Right cardiac atrium (tissue), 5 donors: ENCODE measurements at places on chromosomes 12 and 14.
A peak's percentile ranks its signal among the peaks of the same experiment; 100 is the strongest.

DNA sequence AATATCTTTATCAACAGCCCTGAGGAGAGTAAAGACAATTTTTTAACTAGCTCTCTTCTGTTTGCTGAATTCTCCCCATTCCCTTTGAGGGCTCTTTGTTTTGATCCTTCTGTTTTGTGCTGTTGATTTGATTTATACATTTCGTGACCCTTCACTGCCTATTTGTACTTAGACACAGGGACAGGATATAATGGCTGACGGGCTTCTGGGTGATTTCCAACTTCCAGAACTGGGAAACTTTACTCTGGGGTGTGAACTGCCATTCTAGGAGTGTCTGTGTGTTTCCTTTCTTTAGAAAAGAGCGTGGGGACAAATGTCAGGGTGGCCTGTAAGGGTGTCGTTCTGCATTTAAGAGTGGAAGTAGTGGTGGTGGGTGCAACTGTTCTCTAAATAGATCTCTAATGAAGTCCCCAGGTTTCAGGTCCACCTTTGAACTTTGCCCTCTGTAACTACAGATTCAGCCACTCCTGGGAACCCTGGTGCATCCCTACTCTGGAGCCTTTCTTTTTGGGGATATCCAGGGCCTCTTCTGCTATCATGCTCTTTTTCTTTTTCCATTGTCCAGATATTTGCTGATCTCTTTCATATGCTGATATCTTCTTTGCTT, 22.3 kb upstream of the SSPN start:
- no peak for DNase-seq

DNA sequence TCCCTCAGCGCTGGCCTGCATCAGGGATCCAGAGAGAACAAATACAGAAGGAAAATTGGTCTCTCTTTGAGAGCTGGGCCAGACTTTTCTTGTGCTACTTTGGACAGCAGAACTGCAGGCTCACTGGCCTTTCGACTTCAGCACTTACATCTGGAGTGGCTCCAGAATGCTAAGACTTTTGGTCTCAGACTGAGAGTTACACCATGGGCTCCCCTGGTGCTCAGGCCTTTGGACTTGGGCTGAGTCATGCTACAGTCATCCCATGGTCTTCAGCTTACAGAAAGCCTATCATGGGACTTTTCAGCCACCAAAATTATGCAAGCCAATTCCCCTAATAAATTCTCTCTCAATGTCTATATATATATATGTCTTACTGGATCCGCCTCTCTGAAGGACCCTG, 9.0 kb upstream of the CD163 start:
- DNase-seq, result no peak

GRCh38 chr14:100528962-100529560, 58.2 kb downstream of the BEGAIN start:
- DNase-seq, result peak; percentile 11

- DNase-seq, result no peak
These were observed 6.5 kb downstream of the TAS2R19 start for GRCh38 chr12:11015775-11016430.

DNA sequence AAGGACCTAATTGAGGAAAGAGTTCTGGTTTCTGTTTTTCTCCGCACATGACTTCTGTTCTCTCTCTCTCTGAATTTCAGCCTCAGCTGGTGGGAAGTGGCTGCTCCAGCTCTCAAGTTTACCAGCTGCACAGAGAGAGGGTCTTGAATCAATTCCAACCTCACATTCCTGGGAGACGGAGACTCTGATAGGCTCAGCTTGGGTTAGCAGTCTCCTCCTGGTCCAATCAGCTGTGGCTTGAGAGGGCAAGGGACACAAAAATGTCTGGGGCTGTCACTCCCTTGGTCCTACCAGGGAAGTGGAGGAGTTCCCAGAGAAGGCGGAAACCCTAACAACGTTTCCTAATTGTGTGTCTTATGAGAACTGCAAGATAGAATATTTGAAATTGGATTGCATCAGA, 7.0 kb downstream of the CCDC63 start:
- DNase-seq, result no peak

DNA sequence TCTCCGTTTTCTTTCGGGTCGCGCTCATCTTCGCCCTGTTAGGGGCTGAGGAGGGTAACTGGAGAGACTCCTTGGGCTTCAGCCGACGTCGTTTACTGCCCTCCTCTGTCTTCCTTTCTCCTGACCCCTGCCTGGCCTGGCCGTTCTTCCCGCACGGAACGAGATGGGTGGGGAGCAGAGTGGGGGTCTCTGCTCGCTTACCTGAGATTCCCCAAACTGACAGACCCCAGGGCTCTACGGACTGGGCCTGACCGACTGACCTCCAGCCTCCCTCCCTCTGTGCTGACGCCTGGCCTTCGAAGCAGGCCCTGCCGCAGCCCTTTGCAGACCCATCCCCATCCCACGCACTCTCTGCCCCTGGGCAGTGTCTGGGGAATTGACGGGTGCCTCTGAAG, 439 bp downstream of the GOLGA5 start:
- DNase-seq, result no peak

- no peak for DNase-seq
These were observed 22.2 kb upstream of the CCND2 start for GRCh38 chr12:4251216-4251891.

DNA sequence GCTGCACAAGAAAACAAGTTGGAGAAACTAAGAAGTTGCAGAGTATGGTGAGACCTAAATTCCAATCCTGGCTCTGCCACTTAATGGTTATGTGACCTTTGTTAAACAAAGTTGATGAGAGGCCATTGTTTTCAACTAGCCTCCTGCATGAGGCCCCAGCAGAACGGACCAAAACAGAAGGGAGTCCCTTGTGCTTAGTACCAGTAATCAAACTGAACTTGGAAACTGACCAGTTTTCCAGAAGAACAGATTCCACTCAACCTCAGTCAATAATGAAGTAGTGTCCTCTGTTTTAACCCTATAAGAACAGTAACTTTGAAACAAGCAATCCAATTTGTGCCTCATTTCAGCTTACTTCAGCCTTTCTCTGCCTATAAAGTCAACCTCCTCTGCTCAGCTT, 69.9 kb downstream of the C12orf56 start:
- no peak for DNase-seq

GRCh38 chr14:97369901-97370300, 572.7 kb downstream of the VRK1 start:
- no peak for DNase-seq

DNA sequence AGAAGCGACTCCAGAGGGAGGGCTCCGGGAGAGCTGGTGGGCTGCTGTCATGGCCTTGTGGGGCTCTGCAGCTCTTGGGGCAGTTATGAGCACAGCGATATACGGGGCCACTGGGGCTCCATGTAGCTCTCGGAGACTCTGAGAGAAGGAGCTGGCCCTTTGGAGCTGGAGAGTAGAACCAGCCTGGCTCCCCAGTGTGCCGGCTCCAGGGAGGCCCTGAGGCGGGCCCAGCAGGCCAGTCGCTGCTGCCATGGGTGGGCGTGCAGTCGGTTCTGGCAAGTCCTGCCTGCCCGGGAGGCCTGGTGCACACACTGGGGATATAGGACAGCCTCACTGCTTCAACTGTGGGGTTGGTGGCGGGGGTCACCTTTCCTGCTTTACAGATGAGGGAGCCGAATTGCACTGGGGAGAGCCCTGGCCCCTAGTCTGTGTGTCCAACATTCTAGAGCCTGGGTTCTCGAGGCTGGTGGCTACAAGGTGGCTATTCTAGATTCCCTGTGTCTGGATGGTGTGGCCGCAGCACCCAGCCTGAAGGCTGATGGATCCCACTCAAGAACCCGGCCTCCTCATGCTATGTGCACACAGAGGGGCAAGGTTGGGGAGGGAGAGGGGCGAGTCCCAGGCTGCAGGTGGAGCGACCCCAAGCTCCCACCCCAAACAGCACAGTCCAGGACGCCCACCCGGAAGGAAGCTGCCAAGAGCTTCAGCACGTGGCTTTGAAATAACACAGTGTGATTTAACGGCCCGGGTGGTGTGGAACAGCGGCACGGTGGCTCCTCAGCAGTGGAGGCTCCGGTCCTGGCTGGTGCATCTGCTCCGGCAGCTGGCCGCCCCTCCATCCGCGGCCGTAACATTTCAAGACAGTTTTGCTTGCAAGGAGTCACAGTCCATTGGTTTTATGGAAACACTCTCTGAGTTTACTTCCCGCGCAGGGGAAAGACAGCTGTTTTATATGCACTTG, 188.3 kb upstream of the C14orf180 start:
- no peak for DNase-seq

DNA sequence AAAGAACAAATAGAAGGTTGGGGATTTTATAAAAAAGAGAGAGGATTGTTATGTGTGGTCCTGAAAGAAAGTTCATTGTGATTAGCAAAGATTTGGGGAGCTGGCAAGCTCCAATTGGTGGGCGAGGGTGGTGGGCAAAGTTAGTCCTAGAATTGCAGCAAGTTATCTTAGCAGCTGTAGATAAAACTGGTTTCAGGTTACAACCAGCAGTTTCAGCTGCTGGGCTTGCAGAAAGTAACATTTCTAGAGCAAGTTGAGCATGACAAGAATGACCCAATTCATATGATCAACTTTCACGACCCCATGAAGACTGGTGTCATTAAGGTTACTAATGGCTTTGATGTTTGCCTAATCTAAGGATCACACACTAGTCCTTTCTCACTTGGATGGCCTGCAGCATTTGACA, 177.9 kb upstream of the NUDT4 start:
- peak; percentile 17 for DNase-seq

- no peak for DNase-seq
These were observed 80.1 kb downstream of the NELL2 start for GRCh38 chr12:44795970-44796369.

DNA sequence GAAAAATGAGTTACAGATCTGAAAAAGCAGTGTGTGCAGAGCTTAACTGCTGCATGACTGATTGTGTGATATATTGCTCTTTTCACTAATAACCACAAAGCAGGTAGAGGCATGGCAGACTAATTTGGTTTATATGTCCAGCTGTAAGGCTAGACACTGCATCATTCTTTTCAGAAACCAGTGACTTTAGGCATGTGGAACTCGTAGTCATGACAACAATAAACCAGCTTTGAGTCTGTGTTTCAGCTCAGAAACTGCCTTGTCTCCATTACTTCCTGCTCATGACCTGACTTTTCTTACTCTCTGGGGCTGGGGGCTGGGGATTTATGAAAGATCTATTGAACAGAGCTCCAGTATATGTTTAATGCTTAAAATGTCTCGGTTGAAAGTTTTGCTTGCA, 146.8 kb upstream of the LRIG3 start:
- DNase-seq, result no peak

- DNase-seq, result no peak
These were observed 37.1 kb downstream of the TGFB3 start for GRCh38 chr14:75944607-75945241.

DNA sequence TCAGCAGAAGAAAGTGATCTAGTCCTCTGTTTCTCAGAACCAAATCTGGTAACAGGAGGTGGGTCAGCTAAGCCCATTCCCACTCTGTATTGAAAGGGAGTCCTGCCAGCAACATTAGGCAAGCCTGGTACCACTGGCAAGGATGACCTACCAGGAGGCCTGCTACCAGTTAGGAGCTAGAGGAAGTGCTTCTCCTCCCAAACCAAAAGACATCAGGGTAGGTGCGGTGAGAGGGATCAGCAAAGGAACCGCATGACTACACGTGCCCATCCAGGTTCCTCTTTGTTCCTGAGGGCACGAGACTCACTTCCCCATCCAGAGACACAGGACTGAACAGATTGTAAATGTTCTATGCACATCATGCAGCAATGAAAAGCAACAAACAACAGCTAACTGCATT, 2.8 kb downstream of the KLRC4 start:
- DNase-seq, result no peak

DNA sequence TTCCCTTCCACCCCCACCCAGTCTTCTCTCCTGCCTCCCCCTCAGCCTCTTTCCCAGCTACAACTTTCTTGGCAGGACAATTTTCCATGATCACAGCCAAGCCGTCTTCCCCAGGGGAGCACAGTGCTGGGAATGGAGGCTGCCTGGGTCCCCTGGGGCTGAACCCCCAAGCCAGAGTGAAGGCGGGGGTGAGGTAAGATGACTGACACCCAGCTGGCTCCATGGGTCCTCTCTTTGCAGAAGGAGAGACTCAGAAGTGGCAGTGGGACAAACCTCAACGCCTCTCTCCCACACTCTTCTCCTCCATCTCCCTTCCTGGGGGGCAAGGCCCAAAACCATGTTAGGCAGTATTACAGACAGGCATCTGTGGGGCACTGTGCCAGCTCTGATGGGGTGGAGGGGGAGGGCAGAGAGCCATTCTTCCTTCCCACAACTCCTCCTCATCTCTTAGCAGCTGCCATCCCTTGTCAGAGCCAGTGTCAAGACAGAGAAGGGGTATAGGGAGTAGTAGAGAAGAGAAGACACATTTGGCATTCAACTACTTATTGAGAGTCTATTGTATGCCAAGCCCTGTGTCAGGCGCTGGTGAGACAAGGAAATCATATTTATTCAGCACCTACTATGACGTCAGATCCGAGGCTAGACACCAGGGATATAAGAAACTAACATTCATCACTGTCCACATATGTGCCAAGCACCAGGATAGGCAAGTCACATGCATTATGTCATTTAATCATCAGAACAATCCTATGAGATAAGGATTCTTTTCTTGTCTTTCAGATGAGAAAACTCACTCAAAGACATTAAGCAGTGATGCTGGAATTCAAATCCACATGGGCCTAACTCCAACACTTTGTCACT, 3.6 kb downstream of the ITGA7 start:
- DNase-seq, result peak; percentile 57

DNA sequence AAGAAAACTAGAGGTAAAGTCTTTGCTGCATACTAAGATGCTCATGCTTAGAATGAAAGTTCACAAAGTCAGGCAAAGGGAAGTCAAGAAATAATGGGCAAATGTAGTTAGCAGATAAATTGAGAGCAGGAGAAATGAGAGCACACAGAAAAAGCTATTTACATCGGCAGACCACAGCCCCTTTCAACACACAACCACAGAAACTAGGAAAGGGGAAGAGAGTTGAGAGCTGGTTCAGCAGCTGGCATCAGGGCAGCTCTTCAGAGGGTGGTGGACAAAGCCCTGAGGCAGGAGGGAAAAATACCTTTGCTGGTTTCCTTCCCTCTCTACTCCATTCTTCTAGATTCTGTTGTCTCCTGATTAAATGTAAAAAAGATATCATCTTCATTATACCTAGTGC, 95.4 kb upstream of the ANO4 start:
- no peak for DNase-seq

DNA sequence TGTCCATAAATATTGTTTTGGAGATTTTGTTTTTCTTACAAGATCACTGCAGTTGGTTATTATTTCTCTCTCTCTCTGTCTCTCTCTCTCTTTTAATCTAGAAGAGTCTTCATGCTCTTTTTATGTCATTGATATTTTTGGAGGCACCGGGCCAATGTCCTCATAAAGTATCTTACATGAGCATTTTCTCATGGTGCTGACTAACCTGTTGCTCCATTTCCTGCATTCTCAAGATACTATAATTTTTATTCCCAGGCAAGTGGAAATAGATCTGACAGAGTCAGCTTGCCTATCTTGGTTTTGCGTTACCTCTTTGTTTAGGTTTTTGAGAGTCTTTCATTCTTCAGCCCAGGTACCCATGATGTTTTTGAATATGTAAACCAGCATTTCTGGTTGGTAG, 938.8 kb upstream of the FBXO33 start:
- DNase-seq, result no peak

- DNase-seq, result no peak
These were observed 1.7 kb downstream of the OTX2 start for GRCh38 chr14:56808383-56809269.
